Stimulated activated CD4-positive, alpha-beta T cell treated with anti-CD3 and anti-CD28 coated beads, Interleukin-1b, Interleukin-23, amount 100 ng/mL, for 4 hours (primary cell): ENCODE measurements at places on chromosomes 3 and 15.
A peak's percentile ranks its signal among the peaks of the same experiment; 100 is the strongest.

DNA sequence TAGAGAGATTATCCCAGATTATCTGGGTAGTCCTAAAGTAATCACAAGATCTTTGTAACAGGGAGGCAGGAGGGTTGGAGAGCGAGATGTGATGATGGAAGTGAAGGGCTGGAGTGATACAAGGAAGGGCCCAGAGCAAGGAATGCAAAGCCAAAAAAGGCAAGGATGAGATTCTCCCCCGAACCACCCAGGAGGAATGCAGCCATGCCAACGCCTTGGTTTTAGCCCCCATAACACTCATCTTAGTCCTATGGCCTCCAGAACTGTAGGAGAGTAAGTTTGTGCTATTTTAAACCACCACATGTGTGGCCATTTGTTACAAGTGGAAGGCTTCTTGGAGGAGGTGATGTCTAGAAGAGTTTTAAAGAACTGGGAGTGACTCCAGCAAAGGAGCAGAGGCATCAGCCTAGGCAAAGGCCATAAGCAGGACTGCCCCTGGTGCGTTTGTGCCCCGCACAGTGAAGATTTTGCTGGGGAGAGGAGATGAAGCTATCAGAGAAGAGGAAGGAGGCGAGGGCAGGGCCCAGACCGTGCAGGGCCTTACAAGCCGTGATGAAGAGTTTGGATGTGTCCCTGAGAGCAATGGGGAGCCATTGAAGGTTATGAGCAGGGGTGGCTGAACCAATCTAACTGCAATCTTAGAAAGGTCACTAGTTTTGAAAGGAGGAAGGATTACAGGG is 25.3 kb upstream of the CORO2B start:
- no peak for DNase-seq

- no peak for DNase-seq
These were observed 110.1 kb upstream of the GBE1 start for GRCh38 chr3:81871358-81872155.

DNA sequence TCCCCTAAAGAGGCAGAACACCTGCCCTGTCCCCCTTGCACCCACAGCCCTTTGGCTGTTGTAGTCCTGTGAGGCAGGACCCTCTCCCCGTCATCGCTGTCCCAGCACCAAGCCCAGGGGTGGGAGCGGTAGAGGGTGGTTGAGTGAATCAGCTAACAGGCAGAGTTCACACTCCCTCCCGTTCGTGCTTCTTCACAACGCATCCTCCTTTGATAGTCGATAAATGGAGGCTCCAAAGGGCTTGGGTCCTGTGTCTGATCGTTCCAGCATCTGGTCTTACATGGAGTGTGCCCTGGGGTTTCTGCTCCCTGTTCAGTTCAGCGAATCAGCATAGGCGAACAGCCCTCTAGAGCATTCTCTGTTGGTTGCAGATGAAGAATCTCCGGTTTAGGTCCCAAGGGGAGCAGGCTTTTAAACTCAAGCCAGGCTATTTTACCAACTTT is 820 bp upstream of the HMCES start:
- no peak for DNase-seq

- peak; percentile 12 for DNase-seq
These were observed 402 bp downstream of the WWTR1 start for GRCh38 chr3:149657321-149657925.

- no peak for DNase-seq
These were observed 444.7 kb upstream of the RBMS3 start for GRCh38 chr3:28836199-28836598.

GRCh38 chr15:69909719-69910444 is 187.8 kb downstream of the TLE3 start:
- no peak for DNase-seq

DNA sequence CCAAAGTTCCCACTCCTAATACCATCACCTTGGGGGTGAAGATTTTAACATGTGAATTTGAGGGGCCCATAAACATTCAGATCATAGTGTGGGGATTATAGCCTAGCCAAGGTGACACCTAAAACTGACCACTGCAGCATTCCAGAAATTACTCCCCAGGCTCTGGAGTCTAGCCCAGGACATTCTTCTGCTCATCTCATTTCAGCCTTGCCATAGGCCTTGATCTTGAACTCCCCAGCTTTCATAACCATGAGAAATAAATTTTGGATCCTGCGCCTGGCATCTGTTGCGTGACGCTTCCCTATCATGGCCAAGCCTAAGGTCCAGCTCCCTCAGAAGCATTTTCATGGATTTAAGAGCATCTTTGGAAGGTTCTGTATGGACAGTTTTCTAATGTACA is 502.9 kb upstream of the THBS1 start:
- DNase-seq: no peak

GRCh38 chr15:60507596-60508424 is 28.9 kb upstream of the ICE2 start:
- DNase-seq: no peak

DNA sequence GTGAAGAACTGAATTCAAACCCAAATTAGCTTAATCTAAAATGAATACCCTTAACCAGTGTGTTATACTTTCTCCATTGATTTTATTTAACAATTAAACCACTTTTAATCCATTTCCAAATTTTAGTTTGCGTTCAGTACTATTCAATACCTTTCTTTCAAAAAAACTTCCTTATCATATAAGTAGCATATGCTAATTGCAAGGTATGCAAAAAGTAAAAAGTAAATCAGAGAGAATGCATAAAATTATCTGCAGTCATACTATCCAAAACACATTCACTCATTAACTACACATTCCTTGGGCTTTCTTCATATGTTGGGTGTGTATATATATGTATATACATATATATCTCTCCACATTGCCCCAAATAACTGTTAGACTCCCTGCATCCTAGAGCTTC is 208.8 kb downstream of the CADM2 start:
- DNase-seq: no peak

GRCh38 chr15:92105611-92106010 is 252.1 kb downstream of the SLCO3A1 start:
- DNase-seq: no peak

DNA sequence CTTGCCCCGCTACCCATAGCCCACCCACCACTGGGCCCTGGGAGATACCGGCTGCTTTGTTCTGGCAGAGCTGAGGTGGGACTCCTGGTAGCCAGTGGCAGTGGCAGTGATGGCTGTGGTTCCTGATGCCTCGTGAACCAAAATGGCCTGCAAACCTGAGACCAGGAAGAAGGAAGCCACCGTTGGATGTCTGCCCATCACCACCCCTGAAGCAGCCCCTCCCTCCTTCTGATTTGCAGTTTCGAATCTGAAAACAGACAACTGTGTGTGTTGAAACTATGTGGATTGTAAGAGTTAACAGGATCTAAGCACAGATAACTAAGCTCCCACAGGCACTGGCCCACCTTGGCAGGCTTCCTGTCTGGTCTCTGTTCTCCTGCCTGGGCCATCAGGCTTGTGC is 66.6 kb downstream of the NUP210 start:
- DNase-seq: no peak

DNA sequence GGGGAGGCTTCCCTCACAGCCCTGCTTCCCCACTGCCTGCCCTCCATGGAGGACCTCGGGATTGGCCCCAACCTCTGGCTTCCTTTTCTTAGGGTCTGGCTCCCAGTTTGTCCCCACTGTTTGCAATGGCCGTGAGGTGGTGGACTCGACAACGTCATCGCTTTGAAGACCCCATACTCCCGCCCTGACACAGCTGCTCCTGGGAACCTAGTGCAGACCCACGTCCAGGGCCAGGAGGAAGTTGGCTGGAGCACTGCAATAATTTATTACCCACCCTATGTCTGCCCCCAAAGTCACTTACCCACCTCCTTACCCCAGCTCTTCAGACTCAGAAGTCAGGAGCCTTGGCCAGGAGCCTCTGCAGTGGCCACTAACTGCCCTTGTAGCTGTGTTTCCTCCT is 11.1 kb downstream of the GRM2 start:
- no peak for DNase-seq
